Retina (tissue), 1 donor: ENCODE measurements at places on chromosomes 5 and 9.

GRCh38 chr5:6545770-6546690 is 86.8 kb downstream of the NSUN2 start:
- DNase-seq, result no peak

- no peak for DNase-seq
Observed at GRCh38 chr9:77807281-77807683, 159.2 kb upstream of the GNA14 start.

DNA sequence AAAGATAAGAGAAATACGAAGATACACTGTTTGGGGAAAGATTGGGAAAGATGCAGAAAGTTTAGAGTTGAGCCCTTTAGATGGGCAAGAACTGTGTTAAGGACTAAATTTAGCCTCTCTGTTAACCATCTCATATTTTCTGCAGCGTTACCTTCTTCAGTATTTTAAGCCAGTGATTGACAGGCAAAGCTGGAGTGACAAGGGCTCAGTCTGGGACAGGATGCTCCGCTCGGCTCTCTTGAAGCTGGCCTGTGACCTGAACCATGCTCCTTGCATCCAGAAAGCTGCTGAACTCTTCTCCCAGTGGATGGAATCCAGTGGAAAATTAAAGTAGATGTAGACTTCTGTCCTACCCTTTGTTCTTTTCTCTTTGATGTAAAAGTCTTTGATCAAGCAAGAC is 26.4 kb upstream of the LNPEP start:
- DNase-seq, result no peak

- no peak for DNase-seq
Observed at GRCh38 chr9:88871669-88872068, 119.6 kb upstream of the S1PR3 start.

- DNase-seq, result no peak
Observed at GRCh38 chr5:169009123-169009522, 291.8 kb downstream of the SLIT3 start.

- peak; percentile 62 for DNase-seq
Observed at GRCh38 chr9:136645903-136646754, 16.6 kb upstream of the EGFL7 start.

GRCh38 chr9:126724226-126724625 is 80.6 kb upstream of the ZBTB43 start:
- DNase-seq, result peak; percentile 30

DNA sequence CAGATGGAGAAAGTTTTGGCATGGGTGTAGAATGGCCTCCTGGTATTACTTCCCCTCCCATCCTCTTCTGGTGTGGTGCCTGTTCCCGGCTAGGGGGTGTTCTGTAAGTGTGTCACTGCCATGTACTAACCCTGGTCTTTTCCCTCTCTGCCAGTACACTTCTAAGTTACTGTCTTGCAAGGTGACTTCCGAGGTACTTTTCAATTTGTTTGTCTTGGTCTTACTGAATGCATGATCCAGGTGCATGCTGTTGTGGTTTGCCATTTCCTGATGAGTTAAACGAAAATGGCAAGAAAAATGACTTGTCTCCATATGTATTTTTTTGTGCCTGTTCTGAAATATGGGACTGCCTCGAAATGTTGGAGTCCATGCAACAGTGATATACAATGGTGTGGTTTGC is 46.0 kb downstream of the C9orf152 start:
- no peak for DNase-seq

GRCh38 chr5:97998941-97999340 is 774.5 kb upstream of the RGMB start:
- DNase-seq, result no peak

- DNase-seq, result no peak
Observed at GRCh38 chr9:78676623-78677022, 379.7 kb downstream of the PSAT1 start.

DNA sequence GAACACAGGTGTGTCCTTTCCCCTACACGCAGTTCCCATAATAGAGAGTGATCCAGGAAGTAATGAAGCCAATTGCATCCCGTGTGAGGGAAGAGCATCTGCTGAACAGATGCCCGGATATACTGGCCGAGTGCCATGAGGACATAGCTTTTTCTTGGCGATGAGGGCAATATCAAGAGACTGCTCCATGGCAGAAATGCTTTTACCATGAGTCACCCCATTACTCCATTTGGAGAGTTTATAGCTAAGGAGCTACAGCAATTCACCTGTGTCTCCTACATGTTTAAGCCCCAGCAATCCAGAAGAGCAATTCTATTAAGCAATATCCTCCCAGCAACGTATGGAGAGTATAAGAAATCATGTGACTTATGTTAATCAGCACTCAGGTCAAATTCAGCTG is 222.0 kb upstream of the KLF4 start:
- DNase-seq, result no peak

DNA sequence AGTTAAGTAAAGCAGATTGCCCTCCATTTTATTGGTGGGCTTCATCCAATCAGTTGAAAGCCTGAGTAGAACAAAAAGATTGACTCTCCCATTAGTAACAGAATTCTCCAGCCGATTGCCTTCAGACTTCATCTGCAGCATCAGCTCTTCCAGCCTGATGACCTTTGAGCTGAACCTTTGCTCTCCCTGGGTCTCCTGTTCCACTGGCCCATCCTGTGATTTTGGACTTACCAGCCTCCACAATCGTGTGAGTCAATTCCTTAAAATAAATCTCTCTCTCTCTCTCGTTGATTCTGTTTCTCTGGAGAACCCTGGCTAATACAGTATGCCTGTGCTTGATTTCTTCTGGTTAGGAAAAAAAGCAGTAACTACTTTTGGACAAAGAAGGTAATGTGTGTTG is 121.9 kb downstream of the OSTF1 start:
- no peak for DNase-seq
